ENCODE measurements at places on chromosomes 3 and 15.

GRCh38 chr3:176839466-176839865 is 357.8 kb downstream of the TBL1XR1 start:
- no peak for DNase-seq

DNA sequence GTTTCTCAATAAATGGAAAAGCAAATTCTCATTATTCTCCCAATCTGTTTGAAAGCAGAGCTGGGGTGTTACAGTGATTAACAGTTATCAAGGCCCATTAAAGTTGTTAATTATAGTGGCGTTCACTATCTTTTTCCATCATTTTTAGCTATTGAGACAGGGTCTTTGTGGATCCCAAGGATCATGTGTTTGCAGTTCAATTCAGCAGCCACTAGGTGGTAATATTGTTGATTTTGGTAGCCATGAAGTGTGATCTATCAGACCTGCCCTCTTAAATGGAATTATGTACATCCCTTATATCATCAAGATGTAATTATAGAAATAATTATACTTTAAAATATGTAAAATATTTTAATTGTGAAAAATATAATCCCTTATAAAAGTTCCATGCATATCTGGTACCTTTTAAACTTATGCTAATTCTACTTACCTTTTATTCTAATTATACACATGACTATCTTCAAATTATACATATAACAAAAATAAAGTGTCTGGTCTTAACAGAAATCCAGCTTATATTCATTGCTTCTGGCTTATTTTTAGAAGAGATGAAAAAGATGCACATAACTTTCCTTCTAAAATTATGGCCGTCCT is 126.4 kb downstream of the GREM1 start:
- DNase-seq: peak; percentile 33

GRCh38 chr3:112376241-112376911 is 43.4 kb downstream of the CD200 start:
- DNase-seq: no peak

DNA sequence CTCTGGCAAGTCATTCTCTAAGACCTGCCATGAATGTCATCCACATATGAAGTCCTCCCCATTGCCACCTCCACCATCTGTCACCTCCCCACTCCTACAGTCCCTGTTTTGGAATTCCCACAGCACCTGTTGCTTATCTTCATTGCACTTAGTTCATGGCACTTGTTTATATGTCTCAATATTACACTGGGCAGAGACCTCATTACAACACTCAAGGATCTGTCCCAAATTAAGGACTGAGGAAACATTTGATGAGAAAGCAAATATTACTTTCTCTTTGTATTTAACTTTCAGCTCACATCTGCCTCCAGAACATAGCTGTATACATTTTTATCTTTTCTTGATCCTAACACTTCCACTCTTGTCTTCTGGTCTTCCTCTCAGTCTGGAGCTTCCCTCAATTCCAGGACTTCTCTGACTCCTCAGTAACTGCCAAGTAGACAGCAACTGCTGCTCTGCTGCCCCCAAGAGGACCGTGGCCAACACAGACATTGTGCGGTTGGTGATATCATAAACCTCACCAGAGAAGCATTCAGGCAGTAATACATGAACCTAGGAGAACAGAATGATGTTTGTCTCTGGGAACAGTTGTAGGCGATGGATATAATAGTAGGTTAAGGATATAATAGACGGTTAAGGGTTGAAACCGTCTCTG is 45.0 kb upstream of the FGF12 start:
- peak; percentile 3 for DNase-seq

GRCh38 chr3:99852851-99853250 is 35.2 kb downstream of the CMSS1 start:
- no peak for DNase-seq

GRCh38 chr3:11074011-11074410 is 80.3 kb upstream of the HRH1 start:
- DNase-seq: no peak

- DNase-seq: no peak
These were observed 38.5 kb downstream of the IDH2 start for GRCh38 chr15:90063770-90064247.

- no peak for DNase-seq
These were observed 138.5 kb upstream of the ARPP21 start for GRCh38 chr3:35500641-35501350.

DNA sequence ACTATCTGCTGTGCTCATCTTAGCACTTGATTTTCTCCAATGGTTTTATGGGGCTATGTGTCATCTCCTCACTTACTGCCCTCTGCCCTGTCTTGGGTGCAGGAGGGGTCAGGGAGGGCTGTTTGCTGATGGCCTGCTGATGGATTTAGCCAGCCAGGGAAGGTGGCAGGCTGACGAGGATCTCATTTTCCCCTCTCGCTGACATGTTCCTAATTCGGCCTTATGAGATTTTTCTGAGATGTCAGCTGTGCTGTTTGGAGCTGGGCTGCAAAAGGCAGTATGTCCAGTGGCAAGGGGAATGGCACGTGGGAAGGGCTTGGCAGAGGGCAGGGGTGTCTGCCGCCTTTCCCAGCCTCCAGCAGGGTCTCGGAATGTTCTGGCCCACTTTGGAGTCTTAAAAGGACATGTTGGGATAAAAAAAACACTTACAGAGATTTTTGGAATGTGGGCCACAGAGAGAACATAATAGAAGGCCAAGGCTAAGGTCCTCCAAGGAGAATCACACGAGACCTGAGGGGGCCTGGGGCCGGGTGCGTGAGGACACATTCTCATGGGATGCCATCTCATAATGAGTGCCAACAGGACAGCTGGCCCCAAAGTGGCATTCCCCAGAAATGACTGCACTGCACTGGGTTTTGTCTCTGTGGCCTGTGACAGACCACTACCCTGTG is 303.8 kb downstream of the TLE3 start:
- DNase-seq: no peak

DNA sequence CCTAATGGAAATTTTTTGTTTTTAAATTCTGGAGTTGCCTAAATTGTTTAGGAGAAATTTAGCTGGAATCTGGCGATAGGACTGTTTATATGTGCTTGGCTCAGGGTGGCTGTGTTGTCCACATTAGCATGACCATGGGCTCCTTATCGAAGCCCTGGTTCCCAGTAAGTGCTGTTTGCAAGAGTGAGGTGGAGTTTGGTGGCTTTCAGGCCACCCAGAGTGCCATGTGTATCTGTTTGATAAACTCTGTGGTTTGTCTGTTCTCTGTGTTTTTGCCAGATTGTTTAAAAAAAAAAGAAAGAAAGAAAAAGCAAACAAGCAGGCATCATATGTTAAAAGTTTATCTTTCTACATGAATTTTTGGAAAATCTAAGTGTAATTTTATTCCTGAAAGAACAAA is 51.5 kb downstream of the PLCL2 start:
- no peak for DNase-seq

DNA sequence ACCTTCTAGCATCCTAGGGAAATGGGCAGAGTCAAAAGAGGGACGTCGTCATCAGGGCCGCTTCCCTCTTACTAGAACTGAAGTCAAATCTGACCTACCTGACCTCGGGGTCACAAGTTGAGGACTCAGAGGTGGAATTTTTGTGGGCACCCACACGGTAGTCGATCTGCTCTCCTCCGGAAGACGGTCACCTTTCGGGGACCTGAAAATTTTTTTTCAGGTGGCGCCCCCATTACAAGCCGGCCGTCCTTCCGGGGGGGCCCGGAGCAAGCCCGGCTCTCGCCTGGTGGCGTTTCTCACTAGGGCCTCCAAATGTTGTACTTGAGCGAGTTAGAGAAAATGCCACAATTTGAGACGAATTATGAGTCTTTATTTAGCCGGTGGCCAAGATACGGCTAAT is 157.5 kb upstream of the FRG2C start:
- no peak for DNase-seq

- peak; percentile 18 for DNase-seq
These were observed 48.0 kb upstream of the TSPAN3 start for GRCh38 chr15:77118882-77119321.

- no peak for DNase-seq
These were observed 17.0 kb upstream of the PPM1L start for GRCh38 chr3:160739079-160739478.

DNA sequence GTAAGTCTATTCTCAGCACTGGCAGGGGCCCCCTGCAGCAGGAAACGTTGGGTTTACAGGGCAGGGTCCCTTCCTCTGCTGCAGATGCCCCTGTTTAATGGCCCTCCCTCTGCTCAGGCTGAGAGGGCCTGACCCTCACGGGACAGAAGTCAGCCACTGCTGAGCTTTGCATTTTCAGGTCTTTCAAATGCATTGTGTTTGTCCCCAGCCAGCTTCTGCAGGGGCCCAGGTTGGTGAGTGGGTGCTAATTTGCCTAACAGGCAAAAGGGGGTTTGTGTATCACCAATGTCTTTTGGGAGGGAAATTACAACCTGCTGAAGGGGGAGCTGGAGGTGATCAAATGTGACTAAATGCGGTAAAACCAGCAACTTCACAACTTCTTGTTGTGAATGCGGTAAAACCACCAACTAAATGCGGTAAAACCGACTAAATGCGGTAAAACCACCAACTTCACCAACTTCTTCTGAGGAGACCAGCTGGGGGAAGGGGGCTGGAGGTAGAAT is 44.8 kb upstream of the UBE2E1 start:
- DNase-seq: no peak

GRCh38 chr3:116176974-116177555 is 268.2 kb downstream of the LSAMP start:
- DNase-seq: no peak

- no peak for DNase-seq
These were observed 38.6 kb downstream of the ATP1B3 start for GRCh38 chr3:141915016-141915415.

- DNase-seq: no peak
These were observed 1301.6 kb downstream of the SI start for GRCh38 chr3:163776743-163777142.

DNA sequence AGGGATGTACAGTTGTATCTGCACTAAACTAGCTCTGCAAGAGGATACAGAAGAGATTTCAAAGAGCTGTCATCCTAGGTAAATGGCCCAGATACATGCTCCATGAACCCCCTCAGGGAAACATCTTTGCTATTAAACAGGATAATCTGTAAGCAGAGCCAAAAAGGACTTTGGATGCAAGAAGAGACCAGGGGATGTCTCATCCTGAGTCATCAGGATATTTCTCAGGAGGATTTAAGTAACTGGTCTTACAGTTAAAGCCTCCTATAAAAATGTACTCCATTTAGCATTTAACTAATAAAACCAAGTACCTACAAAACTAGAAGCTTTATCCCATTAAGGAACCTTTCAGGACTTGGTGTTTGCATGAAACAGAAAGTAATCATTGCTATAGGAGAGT is 48.2 kb upstream of the PHLDB2 start:
- DNase-seq: no peak

- DNase-seq: peak; percentile 47
These were observed 5.9 kb upstream of the TMEM115 start for GRCh38 chr3:50365080-50365841.

- no peak for DNase-seq
These were observed 8.9 kb upstream of the FAM131A start for GRCh38 chr3:184328516-184328915.

GRCh38 chr3:170762064-170762463 is 107.9 kb downstream of the RPL22L1 start:
- no peak for DNase-seq

DNA sequence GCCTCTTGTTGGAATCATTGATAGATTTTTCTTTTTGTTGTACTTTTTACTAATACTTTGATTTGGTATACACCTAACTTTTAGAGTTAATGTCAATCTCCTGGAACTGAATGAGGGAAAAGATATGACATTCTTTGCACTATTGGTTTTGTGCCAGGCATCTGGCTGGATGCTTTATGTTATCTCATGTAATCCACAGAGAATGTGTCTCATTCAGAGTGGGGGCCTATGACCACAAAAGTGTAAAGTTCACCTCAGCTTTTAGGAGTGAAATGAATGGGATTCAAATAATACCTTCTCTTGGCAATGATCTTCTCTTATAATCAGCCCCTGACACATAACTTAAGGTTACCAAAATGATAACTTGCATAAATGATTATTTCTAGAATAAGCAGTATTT is 329.1 kb upstream of the ROPN1 start:
- DNase-seq: no peak

- no peak for DNase-seq
These were observed 141.4 kb downstream of the GREM1 start for GRCh38 chr15:32859251-32859650.

DNA sequence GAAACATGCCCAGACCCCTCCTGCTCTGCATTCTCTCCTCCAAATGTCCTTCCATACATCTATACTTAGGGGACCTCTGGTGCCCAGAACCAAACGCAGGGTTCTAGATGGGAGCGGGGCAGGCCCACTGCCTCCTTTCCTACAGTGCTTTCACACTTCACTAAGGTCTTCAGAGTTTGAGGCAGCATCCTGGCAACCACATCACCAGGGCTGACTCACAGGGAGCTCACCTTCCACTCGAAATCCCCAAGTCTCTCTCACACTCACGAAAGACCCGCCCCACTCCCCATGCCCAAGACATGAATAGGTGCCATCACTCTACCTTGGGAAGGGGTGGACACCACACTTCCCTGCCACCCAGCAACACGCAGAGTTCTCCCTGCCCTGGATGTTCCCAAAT is 18.9 kb downstream of the HOMER2 start:
- no peak for DNase-seq

- DNase-seq: no peak
These were observed 161.0 kb upstream of the ADAMTS9 start for GRCh38 chr3:64848822-64849221.

DNA sequence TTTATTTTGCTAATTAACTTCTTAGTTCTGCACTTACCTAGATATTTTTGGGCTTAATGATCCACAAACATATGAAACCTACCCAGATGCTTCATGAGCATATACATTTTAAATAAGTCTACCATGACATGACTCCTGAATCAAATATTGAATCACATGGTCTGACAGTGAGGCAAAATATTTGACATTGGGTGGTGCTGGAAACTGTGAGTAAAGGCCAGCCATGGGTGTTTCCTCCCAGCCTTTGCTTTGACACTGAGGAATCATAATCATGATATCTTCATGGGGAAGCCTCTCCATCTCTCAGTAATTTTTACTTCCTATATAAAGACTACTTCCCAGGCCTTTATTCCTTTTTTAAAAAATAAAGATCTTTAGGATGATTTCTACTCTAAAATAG is 22.8 kb upstream of the SSR3 start:
- DNase-seq: no peak

GRCh38 chr15:34239151-34239808 is 14.5 kb downstream of the EMC4 start:
- no peak for DNase-seq

GRCh38 chr3:13380971-13381370 is 39.2 kb downstream of the NUP210 start:
- no peak for DNase-seq

DNA sequence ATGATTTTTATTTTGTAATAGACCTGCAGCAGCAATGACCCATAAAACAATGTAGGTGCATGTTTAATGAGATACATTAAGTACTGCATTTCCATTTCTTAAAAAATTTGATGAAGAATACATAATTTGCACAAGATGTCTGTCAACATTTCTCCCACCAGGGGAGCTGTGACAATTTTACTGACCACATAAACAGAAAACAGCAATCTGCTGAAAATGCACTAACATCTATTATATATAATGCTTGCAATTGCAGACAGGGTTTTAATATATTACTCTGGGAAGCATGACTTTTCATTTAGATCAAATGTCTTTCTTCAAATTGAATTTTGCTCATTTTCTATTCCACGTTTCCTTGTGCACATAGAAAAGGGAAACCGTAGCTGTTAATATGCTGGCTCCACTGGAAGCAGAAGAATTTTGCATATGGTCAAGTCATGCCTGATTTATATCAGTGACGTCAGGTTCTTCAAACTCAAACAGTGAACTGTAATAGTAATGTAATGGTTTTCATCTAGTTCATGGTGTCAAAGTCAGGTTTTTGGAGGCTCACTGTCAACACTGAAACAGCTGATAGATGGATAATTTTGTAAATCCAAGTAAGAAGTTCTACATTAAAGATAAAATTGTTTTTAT is 79.8 kb upstream of the IGF1R start:
- no peak for DNase-seq
